Hematopoietic multipotent progenitor cell (in vitro differentiated cells): ENCODE measurements at places on chromosomes 3 and 15. TPM values are rescaled to one million over a fixed set of nuclear protein-coding genes. Genes with fewer than 3 reads are reported as not detected.

GRCh38 chr3:178771511-178771910 lies 235.3 kb downstream of the KCNMB2 start:
- DNase-seq, result no peak

DNA sequence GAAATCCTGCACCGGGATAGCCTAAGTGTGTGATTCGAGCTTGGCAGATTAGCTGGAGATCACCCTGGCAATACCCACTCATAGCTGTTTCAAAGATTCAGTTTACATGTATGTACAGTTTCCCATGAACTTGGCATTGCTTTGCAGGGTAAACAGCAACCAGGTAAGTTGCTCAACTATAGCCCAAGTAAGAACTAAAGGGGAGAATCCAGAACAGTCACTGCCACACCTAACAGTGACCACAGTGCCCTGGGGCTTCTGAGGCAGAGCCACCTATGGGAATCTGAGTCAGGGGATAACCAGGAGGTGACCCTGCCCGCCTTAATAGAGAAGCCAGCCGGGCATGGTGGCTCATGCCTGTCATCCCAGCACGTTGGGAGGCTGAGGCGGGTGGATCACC lies 15.9 kb downstream of the CDAN1 start:
- no peak for DNase-seq

- DNase-seq, result no peak
Measured at GRCh38 chr3:134621854-134622253, 29.0 kb downstream of the KY start.

- peak; percentile 86 for DNase-seq
Measured at GRCh38 chr3:9396301-9396631, 1.1 kb upstream of the SETD5 start.

The ZXDC gene
- total RNA-seq, result 82.7 TPM
